Transverse colon (tissue), 4 donors: ENCODE measurements at places on chromosomes 3 and 15. TPM values are rescaled to one million over a fixed set of nuclear protein-coding genes. Genes with fewer than 3 reads are reported as not detected.

Gene UBE2E2
- total RNA-seq = 6.1 TPM

- DNase-seq = peak; percentile 51
These were observed 2.0 kb downstream of the AP2M1 start for GRCh38 chr3:184176377-184177330.

GRCh38 chr15:38721568-38721945, 156.9 kb upstream of the RASGRP1 start:
- no peak for DNase-seq

GRCh38 chr3:88912294-88912877, 195.0 kb upstream of the EPHA3 start:
- DNase-seq = no peak

Gene CCDC39
- total RNA-seq = not detected

- DNase-seq = no peak
These were observed 47.6 kb downstream of the CTDSPL start for GRCh38 chr3:37909067-37909911.

- no peak for DNase-seq
These were observed 236.0 kb downstream of the CACNA2D3 start for GRCh38 chr3:54358316-54358715.

Gene GP5
- not detected for total RNA-seq

- DNase-seq = no peak
These were observed 121.2 kb upstream of the PLXND1 start for GRCh38 chr3:129727707-129728106.

DNA sequence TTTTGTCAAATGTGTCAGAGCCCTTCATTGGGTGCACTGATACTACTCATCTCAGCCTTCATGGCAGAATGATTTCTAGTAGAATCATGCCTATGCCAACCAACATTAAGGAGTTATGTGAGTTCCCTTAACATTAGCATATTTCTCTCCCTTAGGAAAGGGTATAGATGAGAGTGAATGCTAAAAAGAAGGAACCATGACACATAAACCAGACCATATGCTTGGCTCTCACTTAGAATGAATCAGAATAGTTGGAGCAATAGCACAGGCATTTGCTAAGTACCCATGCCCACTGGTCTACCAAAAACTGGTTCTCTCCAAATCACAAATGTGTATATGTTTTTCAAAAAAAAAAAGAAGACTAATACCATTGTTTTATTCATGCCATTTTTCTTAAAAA, 51.1 kb downstream of the STRIT1 start:
- no peak for DNase-seq

Gene RETNLB
- total RNA-seq = not detected

DNA sequence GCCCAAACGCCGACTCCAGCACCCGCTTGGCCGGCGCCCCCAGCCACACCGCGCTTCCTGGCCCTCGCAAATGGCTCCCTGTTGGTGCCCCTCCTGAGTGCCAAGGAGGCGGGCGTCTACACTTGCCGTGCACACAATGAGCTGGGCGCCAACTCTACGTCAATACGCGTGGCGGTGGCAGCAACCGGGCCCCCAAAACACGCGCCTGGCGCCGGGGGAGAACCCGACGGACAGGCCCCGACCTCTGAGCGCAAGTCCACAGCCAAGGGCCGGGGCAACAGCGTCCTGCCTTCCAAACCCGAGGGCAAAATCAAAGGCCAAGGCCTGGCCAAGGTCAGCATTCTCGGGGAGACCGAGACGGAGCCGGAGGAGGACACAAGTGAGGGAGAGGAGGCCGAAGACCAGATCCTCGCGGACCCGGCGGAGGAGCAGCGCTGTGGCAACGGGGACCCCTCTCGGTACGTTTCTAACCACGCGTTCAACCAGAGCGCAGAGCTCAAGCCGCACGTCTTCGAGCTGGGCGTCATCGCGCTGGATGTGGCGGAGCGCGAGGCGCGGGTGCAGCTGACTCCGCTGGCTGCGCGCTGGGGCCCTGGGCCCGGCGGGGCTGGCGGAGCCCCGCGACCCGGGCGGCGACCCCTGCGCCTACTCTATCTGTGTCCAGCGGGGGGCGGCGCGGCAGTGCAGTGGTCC, 3.5 kb downstream of the ISLR2 start:
- DNase-seq = no peak

- peak; percentile 45 for DNase-seq
These were observed 283.1 kb downstream of the FGF12 start for GRCh38 chr3:192444096-192444790.

GRCh38 chr3:20047976-20048883, 8.0 kb downstream of the KAT2B start:
- DNase-seq = no peak

Gene MEX3B
- not detected for total RNA-seq

- no peak for DNase-seq
These were observed 218.4 kb downstream of the ARRDC4 start for GRCh38 chr15:98178861-98179260.

Gene IQCF5
- not detected for total RNA-seq

DNA sequence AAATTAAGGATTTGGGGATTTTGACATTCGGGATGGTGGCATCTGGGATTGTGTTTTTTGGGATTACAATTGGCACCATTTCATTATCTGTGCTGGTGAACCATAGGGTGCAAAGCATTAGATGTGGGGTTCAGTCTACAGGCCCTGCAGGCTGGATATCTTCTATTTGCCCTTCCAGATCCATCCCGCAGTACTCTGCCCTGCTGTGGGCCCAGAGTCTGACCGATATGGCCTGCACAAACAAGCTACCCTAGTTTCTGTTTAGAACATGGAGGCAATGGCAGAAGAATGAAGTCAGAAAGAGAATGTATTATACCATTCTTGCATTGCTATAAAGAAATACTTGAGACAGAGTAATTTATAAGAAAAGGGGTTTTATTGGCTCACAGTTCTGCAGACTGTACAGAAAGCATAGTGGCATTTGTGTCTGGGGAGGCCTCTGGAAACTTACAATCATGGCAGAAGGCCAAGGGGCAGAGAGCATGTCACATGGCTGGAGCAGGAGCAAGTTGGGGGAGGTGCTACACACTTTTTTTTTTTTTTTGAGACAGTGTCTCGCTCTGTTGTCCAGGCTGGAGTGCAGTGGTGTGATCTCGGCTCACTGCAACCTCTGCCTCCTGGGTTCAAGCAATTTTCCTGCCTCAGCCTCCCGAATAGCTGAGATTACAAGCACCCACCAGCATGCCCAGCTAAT, 93.7 kb downstream of the NCEH1 start:
- no peak for DNase-seq

GRCh38 chr3:42061025-42061712, 30.0 kb upstream of the TRAK1 start:
- DNase-seq = no peak

DNA sequence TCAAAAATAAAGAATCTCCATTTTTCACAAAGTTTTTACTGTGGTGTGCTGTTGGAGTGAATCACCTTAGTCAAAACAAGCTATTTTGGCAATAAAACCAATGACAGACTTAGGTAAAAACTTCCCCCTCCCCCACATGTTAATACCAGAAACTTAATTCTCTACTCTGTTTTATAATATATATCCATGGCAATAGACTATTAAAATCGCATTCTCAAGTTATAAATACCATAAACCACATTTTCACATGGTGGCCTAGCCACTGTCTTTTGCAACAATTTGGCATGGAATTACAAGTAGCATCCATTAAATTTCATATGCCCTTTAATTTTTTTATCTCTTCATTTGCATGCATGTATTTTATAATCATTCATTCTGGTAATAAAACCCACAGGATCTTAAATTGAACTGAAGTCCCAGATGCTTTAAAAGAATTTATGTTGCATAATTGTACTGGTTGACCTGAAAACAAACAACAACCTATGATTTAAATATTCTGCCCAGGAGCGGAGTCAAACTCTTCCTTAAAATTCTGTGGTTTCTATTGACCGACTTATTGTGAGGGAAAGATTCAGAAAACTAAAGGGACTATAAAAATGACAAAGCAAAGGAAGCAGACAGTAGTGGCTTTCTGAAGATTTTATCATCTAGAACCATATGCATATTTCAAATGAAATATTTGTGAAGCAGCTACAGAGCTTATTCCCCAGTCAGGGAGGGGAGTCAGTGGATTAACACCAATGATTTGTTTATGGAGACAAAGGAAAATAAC, 229.0 kb upstream of the TBL1XR1 start:
- no peak for DNase-seq

Gene PTPN9
- 16.5 TPM for total RNA-seq

Gene RAB6B
- 2.2 TPM for total RNA-seq

Gene BUB1B
- 10.1 TPM for total RNA-seq

- DNase-seq = no peak
These were observed 310.4 kb upstream of the NR2F2 start for GRCh38 chr15:96020133-96020532.

DNA sequence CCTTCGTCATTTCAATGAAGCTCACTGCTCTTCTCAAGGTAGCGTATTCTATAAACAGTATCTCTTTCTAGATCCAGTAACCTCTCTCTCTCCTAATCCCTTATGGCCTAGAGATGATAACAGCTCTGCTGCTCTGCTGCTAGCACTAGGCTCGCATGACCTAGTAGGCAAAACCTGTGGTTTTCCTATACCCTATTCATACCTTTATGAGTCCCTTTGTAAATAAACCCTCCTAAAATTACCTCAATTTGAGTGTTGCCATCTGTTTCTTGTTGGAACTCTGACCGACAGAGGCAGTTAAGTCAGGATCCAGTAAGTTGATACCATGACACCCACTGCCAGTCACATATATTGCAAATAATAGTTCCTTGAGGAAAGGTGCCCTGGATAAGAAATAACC, 7.3 kb downstream of the CCDC14 start:
- DNase-seq = no peak

- no peak for DNase-seq
These were observed 32.2 kb downstream of the VEPH1 start for GRCh38 chr3:157471064-157471463.

Gene CIB1
- 38.4 TPM for total RNA-seq

DNA sequence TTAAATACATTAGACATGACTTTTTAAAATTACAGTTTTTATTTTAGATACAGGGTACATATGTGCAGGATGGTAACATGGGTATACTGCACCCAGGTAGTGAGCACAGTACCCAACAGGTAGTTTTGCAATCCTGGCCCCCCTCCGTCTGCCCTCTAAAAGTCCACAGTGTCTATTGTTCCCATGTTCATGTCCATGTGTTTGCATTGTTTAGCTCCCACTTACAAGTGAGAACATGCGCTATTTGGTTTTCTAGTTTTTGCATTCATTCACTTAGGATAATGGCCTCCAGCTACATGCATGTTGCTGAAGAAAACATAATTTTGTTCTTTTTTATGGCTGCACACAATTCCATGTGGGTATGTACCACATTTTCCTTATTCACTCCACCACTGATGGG, 23.8 kb downstream of the C3orf70 start:
- no peak for DNase-seq

Gene SAMD7
- total RNA-seq = not detected

GRCh38 chr15:39908186-39908585, 11.9 kb downstream of the GPR176 start:
- DNase-seq = no peak

Gene LINGO1
- total RNA-seq = 0.95 TPM

DNA sequence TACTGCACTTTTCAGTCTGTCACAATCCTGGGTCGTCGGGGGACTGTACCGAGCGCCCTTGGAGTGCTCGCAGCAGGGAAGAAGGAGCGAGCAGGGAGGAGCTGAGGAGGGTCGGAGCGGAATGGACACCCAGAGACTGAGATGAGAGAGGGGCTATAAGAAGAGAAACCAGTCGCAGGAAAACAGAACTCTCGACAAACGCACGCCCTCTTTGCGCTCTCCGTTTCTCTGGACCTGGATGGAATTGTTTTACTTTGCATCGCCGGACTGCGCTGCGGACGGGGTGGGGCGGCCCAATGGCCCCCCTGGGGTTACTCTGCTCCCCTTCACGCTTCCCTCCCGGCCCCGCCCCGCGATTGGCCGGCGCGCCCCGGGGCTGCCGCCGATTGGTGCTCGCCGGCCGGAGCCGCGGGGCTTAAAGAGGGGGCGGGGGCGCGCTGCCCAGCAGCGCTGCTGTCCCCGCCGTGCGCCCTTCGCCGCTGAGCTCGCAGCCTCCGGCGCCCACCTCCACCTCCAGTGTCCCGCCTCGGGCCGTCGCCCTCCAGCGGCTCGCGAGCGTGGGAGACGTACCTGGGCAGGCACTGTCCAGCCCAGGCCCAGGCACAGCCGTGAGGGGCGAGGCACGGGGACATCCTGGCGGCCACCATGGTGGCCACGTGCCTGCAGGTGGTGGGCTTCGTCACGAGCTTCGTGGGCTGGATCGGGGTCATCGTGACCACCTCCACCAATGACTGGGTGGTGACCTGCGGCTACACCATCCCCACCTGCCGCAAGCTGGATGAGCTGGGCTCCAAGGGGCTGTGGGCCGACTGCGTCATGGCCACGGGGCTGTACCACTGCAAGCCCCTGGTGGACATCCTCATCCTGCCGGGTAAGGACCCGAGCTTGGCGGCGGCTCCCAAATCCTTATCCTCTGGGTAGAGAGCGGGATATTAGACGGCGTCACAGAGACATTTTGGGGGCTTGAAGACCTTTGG, at the start of gene CLDN11:
CLDN11 (plus strand) TSS at position 447 of the 977 bp plus-strand sequence; CDS start at position 646, 199 bp downstream.
- no peak for DNase-seq

DNA sequence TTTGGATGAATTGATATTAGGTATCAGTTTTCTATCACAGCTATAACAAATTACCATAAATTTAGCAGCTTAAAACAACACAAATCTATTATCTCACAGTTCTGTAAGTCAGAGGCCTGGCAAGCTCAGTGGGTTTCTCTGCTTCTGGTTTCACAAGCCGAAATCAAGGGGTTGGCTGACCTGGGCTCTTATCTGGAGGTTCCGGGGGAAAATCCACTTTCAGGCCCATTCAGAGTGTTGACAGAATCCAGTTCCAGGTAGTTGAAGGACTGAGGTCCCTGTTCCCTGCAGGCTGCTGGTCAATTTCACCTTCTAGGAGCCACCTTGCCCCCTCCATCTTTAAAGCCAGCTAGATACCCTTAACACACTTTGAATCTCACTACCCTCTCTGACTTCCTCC, 11.1 kb upstream of the HHATL start:
- DNase-seq = peak; percentile 0

DNA sequence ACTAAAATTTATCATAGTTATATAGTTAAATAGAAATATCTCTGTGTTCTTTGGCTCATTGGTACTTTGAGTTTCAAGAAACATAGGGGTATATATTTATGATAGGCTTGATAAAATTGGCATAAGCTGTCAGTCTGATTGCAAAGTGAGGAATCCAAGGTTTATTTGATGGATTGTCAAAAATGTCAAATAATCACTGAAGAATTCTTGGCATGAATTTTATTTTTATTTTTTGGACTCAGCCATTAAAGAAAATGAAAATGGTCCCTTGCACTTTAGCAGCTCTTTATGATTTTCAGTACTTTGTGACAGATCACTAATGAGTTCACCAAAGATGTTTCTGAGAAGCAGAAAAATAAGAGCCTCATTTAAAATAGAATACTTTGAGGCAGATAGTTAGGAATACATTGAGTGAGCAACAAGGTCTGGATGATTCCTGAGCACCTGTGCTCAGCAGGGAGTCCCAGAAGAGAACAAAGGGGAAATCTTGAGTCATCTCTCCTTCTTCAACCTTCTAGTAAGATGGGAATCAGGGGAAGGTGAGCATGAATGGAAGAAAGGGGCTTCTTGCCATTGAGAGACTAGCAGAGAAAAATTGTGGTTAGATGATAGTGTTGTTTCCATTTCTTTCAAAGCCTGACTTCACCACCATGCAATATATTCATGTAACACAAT, 85.3 kb upstream of the VEPH1 start:
- no peak for DNase-seq

Gene PLOD2
- 81.6 TPM for total RNA-seq
